NCI-H69 (cell line): ENCODE measurements at places on chromosomes 13 and 19.

DNA sequence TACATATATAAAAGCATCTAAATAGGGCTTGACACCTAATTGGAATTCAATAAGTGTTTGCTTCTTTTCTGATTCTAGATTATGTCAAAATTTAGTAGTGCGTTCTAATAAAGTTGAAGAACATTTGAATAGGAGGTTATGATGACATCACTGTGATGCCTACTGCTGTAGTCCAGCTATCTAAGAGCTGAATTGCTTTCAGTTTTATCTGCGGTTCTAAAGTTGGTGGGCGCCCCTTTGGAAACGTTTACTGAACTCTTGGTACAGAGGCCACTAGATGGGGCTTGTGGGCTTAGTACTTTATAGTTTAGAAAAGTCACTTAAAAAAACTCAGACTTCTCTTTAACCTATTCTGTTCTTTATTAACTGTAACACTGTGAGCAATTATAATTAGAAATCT, 776.9 kb downstream of the GPC5 start:
- DNase-seq, result peak; percentile 79

GRCh38 chr19:6234527-6234926, 45.2 kb downstream of the MLLT1 start:
- DNase-seq, result no peak

DNA sequence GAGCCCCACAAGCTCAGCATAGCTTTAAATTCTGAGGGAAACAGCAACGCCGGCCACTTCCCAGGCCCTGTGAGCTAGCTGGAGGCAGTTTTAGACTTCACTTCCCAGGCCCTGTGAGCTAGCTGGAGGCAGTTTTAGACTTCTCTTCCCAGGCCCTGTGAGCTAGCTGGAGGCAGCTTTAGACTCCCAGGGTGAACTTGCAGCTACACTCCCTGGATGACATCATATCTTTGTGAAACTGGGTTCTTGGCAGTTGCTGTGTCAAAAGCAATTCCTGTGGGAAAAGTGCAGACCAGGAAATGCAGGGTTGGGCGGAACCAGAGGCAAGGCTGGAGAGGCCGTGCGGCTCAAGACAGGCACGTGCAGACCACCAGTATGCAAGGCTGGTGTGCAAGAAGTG, 12.7 kb downstream of the SOX1 start:
- DNase-seq, result peak; percentile 84

- peak; percentile 85 for DNase-seq
Observed at GRCh38 chr19:55640043-55640576, 692 bp upstream of the ZNF580 start.

GRCh38 chr19:33678796-33679585, 57.2 kb downstream of the CHST8 start:
- peak; percentile 92 for DNase-seq

GRCh38 chr13:44191504-44192171, 182.0 kb upstream of the SERP2 start:
- peak; percentile 96 for DNase-seq

GRCh38 chr19:23539499-23539898, 144.2 kb upstream of the ZNF91 start:
- no peak for DNase-seq

DNA sequence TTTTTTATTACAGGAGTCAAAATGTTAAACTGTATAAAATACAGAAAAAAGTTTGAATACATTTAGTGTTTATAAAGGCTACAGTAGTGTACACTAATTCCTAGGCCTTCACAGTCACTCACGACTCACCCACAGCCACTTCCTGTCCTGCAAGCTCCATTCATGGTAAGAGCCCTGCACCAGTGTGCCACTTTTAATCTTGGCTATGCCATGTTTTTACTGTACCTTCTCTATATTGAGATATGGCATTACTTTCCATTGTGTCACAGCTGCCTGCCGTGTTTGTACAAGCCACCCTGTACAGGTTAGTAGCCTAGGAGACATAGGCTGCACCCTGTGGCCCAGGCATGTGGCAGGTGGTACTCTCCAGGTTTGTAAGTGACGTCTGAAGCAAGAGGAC, 32.1 kb downstream of the C1QTNF9 start:
- DNase-seq, result peak; percentile 17

DNA sequence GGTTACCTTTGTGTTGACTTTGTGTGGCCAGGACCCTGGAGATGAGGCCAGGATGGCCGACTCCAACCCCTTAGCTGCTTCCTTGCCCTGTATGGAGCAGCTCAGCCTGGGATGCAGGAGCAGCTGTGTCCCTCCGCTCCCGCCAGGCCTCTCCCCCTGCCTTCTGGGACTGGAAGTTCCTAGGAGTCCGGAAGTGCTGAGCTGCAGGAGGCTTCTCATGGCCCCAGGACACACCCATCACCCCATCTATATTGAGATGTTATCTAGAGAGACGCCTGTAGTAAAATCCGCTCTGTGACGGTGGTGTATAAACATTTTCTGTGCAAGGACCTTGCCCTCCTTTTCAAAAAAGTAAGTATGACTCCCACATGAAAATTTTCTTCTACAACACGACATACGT, 27.0 kb downstream of the WTIP start:
- DNase-seq, result peak; percentile 24

DNA sequence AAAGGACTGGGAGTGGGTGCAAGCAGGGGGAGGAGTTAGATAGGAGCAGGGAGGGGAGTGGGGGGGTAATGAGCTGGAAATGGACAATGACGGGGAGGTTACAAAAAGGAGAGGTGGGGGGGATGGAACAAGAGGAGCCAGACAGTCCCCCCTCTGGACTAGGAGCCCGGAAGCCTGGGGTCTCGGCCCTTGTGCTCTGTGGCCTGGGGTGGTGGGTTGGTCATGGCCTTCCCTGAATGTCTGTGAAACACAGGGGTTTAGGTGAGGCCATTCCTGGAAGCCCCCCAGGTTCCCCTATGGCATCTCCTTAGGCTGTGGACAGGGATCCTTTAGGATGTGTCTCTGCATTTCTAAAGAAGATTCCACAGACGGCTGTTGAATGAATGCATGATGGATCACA, 12.1 kb downstream of the KCNC3 start:
- no peak for DNase-seq

DNA sequence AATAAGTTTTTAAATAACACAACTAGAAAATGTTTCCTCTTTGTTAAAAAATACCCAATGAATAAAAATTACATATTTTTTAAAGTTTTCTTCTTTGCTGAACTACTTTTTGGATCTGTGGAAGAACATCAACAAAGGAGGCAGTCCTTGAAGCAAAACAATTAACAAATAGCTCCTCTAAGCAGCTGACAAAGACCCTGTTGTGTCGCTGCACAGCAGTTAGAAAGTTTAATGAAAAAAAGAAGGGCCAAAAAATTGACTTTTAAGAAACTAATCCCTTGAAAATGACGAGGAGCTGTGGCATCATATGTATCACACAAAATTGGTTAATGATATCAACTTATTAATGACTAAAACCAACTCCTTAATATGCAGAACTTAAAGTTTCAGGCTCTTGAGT, 72.1 kb downstream of the SLITRK1 start:
- DNase-seq, result no peak

- peak; percentile 94 for DNase-seq
Observed at GRCh38 chr13:37747071-37747612, 122.4 kb downstream of the TRPC4 start.

- no peak for DNase-seq
Observed at GRCh38 chr19:29676586-29676985, 11.3 kb downstream of the PLEKHF1 start.

- DNase-seq, result no peak
Observed at GRCh38 chr13:48994706-48995105, 19.0 kb downstream of the FNDC3A start.

- no peak for DNase-seq
Observed at GRCh38 chr13:27583645-27584044, 36.7 kb downstream of the LNX2 start.

GRCh38 chr19:17576758-17577456, 21.5 kb downstream of the COLGALT1 start:
- peak; percentile 36 for DNase-seq
